ENCODE measurements at places on chromosomes 5 and 9.

GRCh38 chr9:99114049-99114440, 9.1 kb downstream of the TGFBR1 start:
- DNase-seq = no peak

DNA sequence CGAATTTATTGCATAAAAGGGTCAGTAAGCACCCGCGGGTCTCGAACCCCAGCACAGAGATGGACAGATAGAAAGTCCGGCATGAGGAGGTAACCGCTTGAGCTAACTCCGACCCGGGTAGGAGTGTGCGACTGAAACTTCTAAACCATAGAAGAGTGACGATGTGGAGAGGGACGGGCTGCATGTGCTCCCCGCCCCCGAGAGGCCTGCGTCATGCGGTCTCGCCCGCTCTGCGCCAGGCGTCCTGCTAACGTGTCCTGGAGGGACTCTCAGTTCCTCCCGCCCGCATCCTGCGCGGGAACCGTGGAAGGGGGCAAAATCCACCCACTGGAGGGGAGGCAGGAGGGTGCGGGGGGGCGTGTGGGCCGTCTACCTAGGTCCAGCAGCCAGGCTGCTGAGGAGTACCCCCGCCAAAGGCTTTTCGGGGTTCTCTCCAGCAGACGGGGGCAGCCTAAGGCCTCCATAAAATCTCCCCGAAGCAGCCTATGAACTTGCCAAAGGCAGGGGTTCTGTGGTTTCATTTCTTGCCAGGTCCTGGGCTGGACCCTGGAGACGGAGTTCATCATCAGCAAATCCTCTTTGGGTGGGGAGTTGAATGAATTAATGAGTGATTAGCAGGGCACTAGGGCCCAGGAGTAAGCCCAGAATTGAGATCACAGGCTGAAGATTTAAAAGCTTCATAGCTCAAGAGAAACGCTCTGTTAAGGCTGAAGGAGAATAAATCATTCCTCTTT, 51.9 kb downstream of the TGFBI start:
- no peak for DNase-seq

GRCh38 chr5:124823380-124823779, 76.9 kb upstream of the ZNF608 start:
- DNase-seq = no peak

DNA sequence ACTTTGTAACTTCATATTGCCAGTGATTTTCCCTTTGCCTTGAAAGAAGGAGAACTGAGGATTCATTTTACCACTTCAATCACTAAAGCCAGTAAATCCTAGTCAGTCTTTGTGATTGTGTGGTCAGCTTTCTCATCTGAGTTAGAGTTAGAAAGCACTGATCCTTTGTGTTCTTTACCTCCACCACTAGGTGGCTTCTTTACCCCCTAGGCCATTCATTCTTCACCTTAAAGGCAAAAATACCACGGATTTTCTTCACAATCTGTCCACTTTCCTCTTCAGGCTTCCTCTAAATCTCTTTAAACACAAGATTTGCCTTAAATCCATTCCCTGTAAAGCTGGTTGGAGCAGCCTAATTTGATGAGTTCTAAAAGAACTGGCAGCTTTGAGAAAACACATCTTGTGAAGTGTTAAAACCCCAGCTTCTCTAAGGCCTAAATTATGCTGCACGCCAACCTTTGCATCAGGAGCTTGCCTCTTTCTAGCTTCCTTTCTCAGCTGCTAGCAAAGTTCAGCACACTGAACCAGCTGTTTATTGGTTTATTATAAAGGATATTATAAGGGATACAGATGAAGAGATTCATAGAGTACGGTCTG, 20.4 kb downstream of the BDP1 start:
- DNase-seq = no peak

DNA sequence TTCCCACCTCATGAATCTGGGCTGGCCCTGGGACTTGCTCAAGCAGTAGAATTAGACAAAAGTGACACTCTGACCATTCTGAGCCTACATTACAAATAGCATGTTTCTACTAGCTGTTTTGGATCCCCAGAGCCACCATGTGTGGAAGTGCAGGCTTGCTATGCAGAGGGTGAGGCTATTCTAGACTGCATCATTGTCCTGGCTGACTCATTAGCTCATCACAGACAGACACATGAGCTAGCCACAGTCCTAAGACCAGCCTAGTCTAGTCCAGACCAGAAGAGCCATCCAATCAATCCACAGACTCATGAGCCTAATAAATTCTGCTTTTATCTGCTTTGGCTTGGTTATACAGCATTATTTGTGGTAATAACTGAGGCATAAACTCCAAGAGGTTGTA, 351.9 kb downstream of the PRELID2 start:
- no peak for DNase-seq
